CD8-positive, alpha-beta T cell (primary cell): ENCODE measurements at places on chromosomes 1 and 21.
A peak's percentile ranks its signal among the peaks of the same experiment; 100 is the strongest.

- no peak for DNase-seq
Measured at GRCh38 chr1:213772128-213773063, 215.4 kb upstream of the PROX1 start.

GRCh38 chr1:222310836-222311235 is 237.1 kb downstream of the HHIPL2 start:
- peak; percentile 21 for DNase-seq

- DNase-seq = peak; percentile 35
Measured at GRCh38 chr1:1058921-1059493, 15.1 kb downstream of the RNF223 start.

- no peak for DNase-seq
Measured at GRCh38 chr1:109025694-109026093, 16.2 kb downstream of the WDR47 start.

DNA sequence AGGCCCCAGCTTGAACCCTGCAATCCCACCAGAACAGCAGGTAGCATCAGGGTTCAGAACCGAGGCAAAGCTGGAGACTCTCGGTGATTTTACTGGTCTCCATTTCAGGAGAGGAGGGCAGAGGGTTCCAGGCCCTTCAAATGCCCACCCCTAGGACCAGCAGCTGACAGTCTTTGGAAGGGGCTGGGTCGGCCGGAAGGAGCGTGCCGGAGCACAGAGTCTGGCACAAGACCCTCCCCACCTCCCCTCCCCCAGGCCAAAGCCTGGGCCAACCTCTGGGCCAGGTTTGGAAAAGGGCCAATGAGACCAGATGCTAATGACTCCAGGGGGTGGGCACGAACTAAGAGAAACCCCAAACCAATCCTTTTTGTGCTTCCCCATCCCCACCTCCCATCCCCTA is 6.9 kb downstream of the FBXO2 start:
- no peak for DNase-seq
